ENCODE measurements at places on chromosomes 3 and 15.

DNA sequence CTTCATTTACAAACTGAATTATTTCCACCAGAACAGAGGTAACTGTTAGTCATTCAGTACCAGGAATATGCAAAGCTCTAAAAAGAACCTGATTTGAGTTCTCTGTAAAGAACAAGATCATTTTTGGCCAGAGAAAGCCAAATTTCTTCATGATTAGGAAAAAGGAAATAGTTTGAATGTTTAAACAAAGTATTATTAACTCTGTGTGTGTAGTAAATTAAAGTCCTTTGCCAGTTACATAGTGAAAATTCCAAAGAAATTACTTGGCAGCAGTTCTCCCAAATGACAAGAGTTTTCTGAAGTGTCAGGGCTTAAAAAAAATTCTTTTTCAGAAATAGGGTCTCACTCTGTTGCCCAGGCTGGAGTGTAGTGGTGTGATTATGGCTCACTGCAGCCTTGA lies 24.5 kb downstream of the QTRT2 start:
- no peak for DNase-seq

DNA sequence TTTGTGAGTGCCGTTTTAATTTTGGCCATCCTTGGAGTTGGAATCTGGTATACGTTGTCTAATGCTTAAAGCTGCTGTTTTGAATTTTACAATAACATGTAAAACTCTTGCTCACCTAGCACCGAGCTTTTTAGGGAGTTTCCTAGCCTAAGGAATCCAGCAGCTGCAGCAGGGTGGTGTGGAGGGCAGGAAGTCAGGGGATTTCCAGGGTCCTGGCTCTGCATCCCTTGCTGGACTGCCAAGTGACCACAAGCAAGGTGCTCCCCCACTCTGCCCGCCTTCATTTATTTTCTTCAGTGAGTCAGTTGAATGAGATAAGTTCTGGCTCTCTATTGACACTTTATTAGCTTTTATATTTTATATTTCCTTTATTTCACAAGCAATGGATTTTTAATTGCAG lies 113.7 kb downstream of the ATG7 start:
- peak; percentile 85 for DNase-seq

- DNase-seq, result no peak
Observed at GRCh38 chr3:31300456-31301443, 232.0 kb upstream of the STT3B start.

DNA sequence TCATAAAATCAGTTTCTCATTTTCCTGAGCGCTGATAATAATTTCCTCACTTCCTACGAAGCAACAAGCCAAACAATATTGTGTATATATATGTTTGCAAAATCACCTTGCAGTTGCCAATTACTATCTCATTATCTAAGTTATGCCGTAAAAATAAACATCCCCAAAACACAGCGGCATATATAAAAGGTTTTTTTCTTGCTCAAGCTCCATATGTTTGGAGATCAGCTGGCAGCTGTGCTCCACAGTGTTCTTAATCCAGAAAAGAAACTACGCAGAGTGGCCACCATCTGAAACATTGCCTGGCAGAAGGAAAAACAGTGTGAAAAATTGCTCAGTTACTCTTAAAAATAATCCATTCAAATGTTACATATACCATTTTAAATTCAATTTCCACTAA lies 951.4 kb downstream of the PLOD2 start:
- no peak for DNase-seq

DNA sequence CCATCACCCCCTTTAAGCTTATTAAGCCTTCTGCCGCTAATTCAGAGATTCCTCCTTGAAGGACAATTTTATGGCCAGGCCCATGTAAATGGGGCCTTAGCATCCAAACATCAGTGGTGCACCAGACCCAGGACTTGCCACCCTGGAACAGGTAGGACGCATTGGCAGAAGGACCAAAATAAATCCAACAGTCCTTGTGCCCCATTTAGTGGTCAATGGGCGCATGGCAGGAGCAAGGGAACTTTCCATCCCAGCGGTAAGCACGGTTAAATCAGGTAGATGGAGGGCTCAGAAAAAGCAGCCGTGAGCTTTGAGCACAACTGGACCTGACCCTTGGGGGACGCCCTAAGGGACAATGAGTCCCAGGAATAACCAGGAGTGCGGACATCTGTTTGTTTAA lies 540.8 kb upstream of the ROBO1 start:
- no peak for DNase-seq

- peak; percentile 63 for DNase-seq
Observed at GRCh38 chr3:43998836-43999727, 242.6 kb upstream of the TOPAZ1 start.
